ENCODE measurements at places on chromosomes 5 and 9.

DNA sequence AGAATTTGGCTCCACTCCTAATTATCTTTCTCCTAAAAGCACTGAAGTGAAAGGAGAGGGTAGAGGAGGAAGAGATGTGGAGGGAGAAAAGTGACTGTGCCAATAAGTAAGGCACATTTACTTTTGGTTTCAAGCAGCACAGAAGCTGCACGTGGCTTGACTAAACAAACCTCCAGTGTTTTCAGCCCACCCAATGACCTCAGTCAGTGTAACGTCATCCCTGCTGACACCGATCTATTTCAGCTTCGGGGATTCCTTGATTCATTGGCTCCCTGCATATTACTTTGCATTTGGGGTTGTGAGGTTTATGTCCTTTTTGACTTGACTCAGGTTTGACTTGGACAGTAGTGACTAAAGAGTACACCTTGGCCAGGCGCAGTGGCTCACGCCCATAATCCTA, 35.6 kb upstream of the NIM1K start:
- DNase-seq = no peak

GRCh38 chr5:1368236-1368635, 23.3 kb upstream of the CLPTM1L start:
- no peak for DNase-seq

DNA sequence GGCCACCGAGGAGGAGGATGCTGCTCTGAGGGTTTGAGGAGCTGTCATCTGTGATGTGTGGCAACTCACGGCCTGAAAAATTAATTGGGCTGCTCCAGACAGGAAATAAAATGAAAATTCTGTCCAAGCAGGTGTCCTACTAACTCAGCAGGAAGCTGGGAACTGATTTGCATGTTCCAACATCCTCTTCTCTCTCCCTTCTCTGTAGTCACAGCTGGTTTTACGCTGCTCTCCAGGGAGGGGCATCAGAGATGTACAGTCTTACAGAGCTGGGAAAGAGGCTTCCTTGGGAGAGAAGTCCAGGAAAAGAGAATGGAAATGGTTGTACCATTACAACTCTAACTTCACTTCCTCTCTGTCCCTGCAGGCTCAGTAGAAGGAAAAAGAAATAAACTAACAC, 24.2 kb upstream of the SIL1 start:
- DNase-seq = no peak

DNA sequence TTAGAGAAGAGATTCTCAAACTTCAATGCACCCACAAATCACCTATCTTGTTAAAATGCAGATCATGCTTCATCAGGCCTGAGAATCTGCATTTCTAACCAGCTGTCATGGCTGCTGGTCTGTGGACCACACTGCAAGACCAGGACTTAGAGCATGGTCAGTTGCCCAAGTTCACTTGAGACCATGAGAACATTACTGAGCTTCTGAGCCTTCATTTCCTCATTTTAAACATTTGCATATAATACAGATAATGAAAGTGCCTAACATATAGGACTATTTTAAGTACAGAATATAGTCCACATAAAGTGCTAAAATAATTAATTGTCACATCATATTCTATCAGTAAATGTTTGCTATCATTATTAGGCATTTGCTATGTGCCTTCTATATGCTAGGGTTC, 260.8 kb upstream of the TNC start:
- DNase-seq = no peak

- no peak for DNase-seq
Measured at GRCh38 chr5:179258922-179259730, 86.1 kb downstream of the ADAMTS2 start.

GRCh38 chr5:74471875-74472274, 168.7 kb downstream of the ENC1 start:
- DNase-seq = no peak

- no peak for DNase-seq
Measured at GRCh38 chr9:127966416-127967150, 14.2 kb downstream of the EEIG1 start.

DNA sequence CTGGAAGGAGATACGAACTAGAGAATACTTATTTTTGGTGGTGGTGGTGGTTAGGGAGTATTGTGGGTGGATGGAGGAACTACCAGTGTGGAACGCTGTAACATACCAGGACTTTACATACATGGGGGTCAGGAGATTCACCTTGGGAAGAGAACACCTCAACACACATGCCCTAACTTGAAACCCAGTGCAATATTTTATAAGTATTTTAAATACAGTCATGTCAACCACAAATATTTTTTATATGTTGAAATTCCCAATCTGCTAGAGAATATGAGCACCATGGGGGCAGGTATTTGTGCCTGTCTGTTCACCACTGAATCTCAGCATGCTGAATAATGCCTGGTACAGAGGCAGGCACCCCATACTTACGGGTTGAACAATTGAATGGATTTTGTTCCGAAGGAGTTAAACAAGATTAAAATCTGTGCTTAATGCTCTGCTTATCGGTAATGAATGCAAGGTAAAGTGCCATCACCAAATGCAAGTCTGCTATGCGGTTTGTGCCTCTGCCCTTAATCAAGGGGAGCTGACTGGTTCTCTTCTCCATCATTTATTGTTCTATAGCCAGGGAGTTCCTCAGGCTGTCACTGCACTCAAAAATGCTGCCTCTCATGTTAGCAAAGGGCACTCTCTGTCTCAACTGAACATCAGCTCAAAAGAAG, 65.3 kb downstream of the RASEF start:
- no peak for DNase-seq

DNA sequence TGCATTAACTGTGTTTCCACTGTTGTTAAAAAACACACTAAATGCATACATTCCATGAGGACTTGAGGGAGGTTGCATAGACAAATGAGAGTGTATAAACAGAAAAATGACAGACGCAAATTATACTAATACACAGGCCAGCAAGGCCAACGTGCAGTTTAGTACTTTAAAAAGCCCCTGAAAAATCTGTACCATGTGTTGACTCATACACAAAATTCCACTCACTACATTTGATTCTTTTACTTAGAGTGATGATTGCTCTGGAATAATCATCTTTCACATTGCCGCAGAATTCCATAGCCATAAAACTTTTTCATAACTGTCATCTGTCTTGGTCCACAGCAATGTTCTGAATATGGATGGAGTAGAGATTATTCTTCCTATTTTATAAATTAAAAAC, 215.7 kb downstream of the FAM114A2 start:
- DNase-seq = no peak

DNA sequence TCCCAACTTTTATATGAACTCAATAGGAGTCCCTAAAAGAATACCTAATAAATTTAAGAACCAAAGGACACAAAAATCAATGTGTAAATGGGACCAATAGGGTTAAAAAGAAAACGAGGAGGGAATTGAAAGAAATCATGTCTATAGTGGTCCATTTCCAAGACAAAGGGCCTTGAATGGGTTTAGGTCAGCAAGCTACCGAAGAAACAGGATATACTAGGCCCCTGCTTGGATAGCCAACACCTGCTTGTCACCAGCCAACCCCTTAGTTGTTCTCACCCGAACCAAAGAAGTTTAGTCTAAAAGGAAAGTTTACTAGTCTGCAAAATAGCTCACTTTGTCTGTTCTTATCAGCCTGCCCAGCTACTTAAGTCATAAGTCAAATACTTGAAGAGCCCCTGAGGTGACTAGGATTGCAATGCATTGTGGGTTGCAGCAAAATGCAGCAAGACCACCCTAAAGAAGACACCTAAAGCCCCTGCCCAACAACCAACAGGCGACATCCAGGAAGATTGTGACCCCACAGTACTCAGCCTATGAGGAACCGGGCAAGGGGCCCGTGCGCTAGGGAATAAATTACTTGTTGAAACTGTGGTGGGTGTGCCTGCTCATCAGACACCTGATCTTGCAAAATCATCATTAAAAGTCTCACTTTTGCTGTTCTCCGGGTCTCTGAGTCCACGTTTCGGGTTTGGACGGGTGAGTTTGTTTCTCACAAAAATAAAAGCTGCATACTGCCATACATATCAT, 183.9 kb upstream of the PPP1R26 start:
- no peak for DNase-seq

GRCh38 chr9:78314953-78315870, 18.3 kb downstream of the PSAT1 start:
- no peak for DNase-seq

GRCh38 chr9:33372900-33373299, 29.5 kb downstream of the AQP7 start:
- DNase-seq = no peak

- no peak for DNase-seq
Measured at GRCh38 chr5:154944716-154945115, 3.8 kb downstream of the MRPL22 start.

- no peak for DNase-seq
Measured at GRCh38 chr5:139043157-139043905, 154.8 kb downstream of the SIL1 start.

DNA sequence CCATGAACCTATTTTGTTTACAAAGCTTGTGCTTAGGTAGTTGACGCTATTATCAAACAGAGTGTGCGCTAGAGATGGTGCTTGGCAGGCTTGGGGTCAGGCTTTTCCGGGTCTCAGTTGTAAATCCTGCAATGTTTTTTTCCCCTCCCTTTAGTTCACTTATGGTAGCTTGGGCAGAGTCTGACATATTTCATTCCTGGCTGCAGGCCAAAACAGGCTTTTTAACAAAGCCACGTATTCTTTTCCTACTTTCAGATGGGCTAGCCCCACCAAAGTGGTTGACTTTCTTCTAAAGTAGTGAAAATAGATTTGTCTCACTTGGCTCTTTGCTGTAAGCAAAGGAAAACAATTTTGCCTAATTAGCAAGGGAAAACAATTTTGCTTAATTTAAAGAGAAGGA, 58.0 kb upstream of the FBN2 start:
- DNase-seq = no peak

DNA sequence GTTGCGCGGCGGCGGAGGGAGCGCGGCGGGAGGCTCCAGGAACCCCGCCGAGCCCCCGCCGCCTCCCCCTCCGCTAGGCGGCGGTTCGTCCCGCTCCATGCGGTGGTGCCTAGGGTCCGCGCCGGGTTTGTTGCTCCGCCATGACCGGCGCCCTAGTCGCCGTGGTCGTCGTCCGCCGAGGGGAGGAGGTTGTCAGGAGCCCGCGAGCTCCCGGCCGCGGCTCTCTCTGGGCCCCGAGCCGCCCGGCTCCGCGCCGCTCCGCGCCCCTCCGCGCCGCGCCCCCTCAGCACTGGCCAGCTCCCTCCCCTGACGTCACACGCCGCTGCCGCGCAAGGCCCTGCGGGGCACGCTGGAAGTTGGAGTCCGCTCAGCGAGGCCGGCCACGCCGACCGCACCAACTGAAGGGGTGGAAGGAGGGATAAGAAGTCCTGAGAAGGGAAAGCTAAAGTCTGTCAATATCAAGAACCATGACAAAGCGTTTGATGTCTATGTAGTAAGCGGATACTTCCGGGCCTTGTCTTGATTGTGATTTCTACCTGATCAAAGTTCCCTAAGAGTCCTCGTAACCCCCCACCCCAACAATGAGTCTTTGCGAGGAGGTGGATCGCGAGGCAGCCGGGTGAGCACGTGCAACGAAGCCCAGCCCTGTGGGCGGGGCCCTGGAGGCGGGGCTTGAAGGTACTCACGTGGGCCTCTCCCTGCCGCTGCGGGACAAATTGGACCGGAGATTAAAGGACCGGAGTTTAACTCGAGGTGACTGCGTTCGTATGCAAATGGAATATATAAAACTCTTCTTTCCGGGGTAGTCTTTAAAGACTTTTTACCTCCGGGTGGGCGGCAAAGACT, at the start of gene NR6A1:
Gene NR6A1, minus strand, starts transcription at position 291 of the 846 bp plus-strand sequence.
- DNase-seq = peak; percentile 98

DNA sequence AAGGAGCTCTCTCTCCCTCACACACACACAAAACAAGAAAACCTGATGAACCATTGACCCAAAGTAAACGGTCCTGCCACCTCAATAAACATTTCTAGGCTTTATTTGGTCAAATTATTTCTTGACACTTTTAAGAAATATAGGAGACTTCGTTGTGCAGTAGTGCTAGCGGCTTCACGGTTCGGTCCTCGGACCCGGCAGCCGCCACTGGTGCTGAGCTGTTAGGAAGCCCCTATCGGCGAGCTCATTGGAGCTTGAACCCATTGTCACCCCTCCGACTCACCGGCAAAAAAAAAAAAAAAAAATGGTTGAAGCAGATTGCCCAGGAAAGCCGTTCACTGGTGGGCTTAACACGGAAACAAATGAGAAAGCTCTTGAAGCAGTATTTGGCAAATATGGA, 1695.6 kb upstream of the ACO1 start:
- no peak for DNase-seq

DNA sequence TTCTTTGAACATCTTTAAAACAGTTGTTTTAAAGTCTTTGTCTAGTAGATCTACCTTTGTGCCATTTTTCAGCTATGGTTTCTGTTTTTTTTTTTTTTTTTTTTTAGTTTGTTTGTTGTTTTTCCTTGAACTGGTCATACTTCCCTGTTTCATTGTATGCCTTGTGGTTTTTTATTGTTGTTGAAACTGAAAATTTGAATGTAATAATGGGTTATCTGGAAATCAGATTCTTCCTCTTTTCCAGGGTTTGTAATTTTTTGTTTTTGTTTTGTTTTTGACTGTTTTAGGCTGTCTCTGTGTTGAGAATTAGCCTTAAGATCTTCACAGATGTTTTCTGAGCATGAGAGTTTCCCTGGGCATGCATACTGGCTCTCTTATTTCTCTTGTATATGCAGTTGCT, 269.6 kb upstream of the DAP start:
- no peak for DNase-seq

DNA sequence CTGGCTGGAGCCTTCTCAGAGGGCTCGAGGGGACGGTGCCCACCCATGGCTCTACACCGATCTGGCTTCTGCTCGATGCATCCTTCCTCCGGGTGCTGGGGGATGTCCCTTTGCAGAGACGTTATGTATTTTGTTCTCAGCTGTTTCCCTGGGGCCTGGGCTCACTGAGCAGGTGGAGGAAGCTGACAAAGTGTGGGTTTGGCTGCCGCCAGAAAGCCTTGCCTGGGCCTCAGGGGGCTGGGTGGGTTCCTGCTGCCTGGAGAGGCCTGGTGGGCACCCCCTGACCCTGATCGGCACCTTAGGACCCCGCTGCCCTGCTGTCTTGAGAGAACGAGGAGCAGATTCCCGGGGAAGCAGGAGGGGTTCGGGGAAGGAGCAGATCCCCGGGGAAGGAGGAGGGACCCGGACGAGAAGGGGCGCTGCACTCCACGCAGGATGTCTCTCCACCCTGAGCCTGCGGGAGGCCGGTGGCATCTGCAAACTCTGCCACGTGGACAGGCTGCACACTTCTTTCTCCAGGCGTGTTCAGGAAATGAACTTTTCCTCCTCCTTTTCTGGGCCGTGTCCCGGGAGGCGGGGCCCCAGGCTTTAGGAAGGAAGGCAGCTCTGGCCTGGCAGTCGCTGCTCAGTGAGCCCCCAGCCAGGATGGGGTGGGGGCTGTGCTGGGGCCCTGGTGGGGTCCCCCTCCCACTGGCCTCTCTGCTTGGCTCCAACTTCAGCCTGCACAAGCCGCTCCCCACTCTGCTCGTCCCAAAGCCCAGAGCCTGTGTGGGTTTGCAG, 148.9 kb downstream of the RXRA start:
- no peak for DNase-seq

DNA sequence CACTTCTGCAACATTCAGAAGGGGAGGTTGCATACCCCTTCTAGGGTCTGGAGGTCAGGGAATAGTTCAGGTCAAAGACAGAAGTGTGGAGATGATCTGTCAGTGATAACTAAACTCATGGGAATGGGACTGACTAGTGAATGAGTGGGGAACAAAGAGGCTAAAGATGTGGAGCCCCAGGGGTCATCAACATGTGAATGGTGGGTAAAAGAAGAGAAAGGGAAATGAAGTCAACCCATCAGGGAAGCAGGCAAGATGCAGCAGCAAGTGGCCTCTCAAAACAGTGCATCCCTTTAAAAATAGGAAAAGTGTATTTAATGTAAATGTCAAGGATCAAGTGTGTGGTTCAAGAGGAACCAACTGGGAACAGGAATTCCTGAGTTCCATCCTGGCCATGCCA, 69.9 kb downstream of the PLPPR1 start:
- DNase-seq = no peak
